ENCODE measurements at places on chromosomes 13 and 19.

GRCh38 chr13:82088781-82089180, 1747.9 kb upstream of the SPRY2 start:
- no peak for DNase-seq

- no peak for DNase-seq
Observed at GRCh38 chr19:46202426-46202825, 27.1 kb upstream of the IGFL1 start.

GRCh38 chr19:4559569-4559968, at the start of gene SEMA6B:
Gene SEMA6B, minus strand, starts transcription at chr19:4559684. Its CDS starts 1,227 bp downstream, at chr19:4558457.
- no peak for DNase-seq

DNA sequence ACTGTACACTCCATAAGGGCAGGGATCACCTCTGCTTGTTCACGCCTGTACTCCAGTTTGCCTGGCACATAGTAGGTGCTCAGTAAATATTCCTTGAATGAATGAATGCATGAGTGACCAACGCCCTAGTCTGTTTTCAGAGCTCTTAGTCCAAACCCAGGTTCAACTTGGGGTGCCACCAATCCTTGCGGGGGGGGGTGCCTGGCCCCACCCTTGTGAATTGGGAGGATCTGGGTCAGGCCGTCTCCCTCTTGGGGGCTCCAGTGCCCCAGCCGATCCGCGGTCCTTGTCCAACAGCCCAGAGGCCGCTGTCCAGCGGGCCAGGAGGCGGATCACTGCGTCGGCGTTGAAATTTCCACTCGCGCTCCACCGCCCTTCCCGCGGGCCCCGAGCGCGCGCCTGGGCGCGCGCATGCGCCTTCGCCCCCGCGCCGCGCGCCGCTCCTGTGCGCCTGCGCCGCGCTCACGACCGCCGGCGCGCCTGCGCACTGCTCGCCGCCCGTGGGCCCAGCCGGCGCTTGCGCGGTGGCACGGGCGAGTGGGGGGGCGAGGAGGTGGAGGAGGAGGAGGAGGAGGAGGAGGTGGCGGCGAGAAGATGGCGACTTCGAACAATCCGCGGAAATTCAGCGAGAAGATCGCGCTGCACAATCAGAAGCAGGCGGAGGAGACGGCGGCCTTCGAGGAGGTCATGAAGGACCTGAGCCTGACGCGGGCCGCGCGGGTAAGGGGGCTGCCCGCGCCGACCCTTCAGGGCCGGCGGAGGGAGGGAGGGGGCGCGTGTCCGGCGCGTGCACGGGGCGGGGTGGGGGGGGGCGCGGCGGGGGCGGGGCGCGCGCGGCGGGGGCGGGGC, at the start of gene CRTC1:
TSS of gene CRTC1 (plus strand) at position 572 of the 849 bp plus-strand sequence. CDS start at position 595, 23 bp downstream.
- peak; percentile 82 for DNase-seq

GRCh38 chr13:94121686-94122085, 357.8 kb downstream of the DCT start:
- no peak for DNase-seq

DNA sequence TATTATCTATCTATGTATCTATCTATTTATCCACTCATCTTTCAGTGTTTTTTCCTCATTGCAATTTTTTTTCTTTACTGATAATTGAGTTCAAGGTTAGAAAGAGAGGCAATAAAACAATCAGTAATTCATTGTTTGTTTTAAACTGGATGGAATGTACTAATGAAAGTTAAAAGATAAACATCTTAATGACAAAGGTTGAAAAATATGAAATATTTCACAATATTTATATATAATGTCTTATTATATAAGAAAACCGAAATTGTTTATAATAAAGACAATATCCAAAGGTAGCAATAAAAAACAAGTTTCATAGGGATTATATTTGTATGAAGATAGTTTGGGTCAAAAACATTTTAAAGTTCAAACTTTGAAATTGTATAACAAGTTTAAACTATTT, 1015.5 kb upstream of the MIR17HG start:
- no peak for DNase-seq

GRCh38 chr13:39411511-39411910, 191.5 kb downstream of the LHFPL6 start:
- no peak for DNase-seq

GRCh38 chr13:53778937-53779336, 750.3 kb downstream of the OLFM4 start:
- no peak for DNase-seq

DNA sequence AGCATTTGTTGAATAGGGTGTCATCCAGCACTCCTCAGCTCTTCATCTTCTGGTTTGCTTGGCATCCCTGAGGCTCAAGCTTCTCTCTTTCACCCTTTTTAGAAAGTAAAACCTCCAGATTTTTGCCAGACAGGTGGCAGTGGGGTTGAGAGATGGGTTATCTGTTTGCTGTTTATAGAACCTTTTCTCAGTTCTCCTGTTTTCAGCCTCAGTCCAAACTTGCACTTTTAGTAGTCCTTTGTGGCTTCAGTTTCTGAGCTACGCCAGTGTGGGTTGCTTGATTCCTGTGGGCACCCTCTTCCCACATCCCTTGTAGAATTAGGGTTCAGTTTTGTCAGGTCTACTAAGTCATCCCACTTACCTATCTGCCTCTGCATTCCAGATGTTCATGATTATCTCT, 147.9 kb downstream of the PAN3 start:
- no peak for DNase-seq

- DNase-seq = no peak
Observed at GRCh38 chr13:52405767-52406494, at the start of gene THSD1. Gene THSD1, minus strand, starts transcription at chr13:52406172. Its CDS starts 3,572 bp downstream, at chr13:52402600.

GRCh38 chr13:48733739-48734335, 80.1 kb downstream of the CYSLTR2 start:
- DNase-seq = no peak

DNA sequence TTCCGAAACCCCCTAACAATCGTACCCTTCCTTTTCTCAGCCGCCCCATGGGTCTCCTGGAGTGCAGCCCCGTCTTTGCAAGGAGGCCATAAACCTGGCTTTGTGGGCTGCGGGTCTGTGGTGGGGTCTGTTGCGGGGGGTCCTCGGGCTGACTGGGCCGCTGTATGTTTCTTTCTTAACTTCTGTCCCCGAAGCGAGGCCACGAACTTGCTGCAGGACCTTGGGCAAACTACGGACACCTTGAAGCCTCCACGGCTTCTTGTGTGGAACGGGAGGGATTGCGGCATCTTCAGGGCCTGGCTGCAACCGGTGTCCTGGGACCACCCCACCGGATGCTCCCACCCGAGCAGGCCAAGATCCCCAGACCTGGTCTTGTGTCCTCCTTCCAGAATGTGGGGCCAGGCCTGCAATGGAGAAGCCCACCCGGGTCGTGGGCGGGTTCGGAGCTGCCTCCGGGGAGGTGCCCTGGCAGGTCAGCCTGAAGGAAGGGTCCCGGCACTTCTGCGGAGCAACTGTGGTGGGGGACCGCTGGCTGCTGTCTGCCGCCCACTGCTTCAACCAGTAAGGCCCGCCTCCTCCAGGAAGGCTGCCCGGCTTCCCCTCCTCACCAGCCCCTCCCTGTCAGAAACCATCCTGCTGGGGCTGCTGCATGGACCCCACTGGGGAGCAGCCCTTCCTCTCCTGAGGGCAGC, 12.0 kb downstream of the TIMM13 start:
- no peak for DNase-seq

- no peak for DNase-seq
Observed at GRCh38 chr19:1093811-1094553, 1.2 kb downstream of the POLR2E start.

DNA sequence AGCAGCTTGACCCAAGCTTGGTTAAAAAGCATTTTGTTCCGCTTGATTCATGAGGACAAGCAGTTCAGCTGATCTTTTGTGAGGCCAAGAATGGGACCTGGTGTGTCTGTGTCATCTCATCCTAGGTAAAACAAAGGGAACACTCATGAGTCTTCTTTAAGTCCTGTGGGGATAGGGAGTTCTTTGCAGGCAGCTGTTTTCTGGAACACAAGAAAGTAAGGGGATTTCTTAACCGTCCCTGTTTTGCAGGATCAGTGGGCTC, 134.5 kb upstream of the TMTC4 start:
- no peak for DNase-seq

- DNase-seq = no peak
Observed at GRCh38 chr19:46995492-46995891, 24.1 kb upstream of the NPAS1 start.

- no peak for DNase-seq
Observed at GRCh38 chr13:32316028-32316339, 676 bp downstream of the BRCA2 start.

- DNase-seq = no peak
Observed at GRCh38 chr19:19775891-19776205, 42.9 kb upstream of the ZNF14 start.

DNA sequence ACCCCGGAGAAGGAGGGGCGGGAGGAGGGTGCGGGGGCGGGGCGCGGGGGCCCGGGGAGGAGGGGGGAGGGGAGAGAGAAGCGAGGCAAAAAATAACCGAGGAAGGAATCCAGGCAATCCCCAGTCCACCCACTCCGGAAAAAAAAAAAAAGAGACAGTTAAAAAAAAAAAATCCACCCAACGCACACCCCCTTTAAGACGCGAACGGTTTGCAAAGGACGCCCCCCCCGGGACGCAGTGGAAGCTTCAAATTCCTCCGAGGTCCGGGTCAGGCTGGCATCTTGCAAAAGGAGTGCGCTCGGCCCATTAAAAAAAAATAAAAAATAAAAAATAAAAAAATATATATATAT, at the start of gene CACNA1A:
TSS of gene CACNA1A (minus strand) at position 9 of the 350 bp plus-strand sequence. CDS start 255 bp downstream, outside the sequence.
- no peak for DNase-seq

GRCh38 chr19:35037716-35038622, 3.6 kb upstream of the HPN start:
- DNase-seq = peak; percentile 55

DNA sequence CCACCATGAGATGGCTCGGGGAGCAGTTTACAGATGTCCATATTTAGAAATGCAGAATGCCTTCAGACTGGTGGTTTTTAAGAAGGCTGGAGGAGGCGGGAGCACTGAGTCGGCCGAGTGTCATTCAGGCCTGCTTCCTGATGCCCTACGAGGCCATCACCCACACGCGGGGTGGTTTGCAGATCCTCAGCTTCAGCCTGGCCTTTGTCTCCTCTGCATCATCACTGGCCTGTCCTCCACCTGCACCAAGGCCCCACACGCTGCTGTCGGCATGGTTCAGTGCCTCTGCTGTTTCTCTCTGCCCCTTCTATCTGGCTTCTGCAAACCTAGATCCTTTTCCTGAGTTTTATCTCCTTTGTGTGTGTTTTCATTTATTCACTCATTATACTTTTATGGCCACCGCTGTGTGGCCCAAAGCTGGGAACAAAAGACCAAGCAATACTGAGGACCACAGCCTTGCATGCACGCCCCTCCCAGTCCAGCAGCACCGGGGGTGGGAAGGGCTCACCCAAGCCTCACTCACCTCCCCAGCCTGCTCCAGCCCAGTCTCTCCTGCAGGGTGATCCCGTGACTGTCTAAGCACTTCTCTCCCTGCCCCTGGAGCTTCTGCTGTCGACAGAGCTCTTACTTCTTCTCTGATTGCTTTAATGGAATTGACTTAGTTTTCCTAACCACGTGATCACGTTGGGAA, 240.8 kb downstream of the TEX29 start:
- DNase-seq = no peak

- DNase-seq = no peak
Observed at GRCh38 chr19:19169236-19170052, 619 bp downstream of the MEF2B start.

GRCh38 chr13:26411206-26411605, 146.3 kb upstream of the WASF3 start:
- DNase-seq = no peak

DNA sequence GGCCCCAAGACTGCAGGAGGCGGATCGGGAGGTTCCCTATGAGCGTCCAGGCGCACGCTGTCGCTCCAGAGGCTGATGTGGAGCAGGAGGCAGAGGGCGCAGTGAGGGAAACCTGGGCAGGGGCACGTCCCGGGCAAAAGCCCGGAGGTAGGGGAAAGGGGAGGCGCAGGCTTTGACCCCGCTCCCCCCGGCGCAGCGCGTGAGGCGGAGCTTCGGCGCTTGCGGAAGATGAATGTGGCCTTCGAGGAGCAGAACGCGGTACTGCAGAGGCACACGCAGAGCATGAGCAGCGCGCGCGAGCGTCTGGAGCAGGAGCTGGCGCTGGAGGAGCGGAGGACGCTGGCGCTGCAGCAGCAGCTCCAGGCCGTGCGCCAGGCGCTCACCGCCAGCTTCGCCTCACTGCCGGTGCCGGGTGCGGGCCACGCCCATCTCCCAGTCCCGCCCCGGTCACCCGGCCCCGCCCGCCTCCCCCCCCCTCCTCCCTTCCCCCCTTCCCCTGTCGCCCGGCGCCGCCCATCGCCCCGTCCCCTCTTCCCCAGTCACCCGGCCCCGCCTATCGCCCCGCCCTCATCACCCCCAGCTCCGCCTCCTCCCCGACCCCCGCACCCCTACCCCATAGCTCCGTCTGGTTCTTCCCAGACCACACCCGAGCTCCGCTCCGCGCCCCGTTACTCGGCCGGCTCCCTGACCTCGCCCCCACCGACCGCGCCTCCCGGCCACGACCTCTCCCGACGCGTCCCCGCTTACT, 4.1 kb downstream of the HMG20B start:
- no peak for DNase-seq

DNA sequence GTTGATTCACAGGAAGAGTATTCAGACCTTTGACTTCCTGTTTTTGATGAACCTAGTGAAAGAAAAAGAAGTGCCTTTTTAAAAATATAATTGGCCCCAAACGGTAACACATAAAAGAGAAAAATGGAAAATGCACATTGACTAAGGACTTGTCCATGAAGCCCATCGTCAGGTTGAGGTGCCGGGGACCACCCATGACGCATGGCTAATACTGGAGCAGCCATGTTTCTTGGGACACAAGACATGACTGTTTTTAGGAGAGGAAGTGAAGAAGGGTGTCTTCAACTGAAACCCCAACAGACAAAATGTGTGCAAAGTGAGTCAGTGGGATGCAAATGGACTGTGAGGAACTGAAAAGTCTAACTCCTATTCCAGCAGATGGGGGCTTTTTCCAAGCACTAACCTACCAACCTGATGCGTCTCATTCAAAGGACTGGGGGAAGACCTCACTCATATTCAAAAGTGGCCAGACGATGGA, 459.4 kb downstream of the FOXO1 start:
- DNase-seq = no peak

DNA sequence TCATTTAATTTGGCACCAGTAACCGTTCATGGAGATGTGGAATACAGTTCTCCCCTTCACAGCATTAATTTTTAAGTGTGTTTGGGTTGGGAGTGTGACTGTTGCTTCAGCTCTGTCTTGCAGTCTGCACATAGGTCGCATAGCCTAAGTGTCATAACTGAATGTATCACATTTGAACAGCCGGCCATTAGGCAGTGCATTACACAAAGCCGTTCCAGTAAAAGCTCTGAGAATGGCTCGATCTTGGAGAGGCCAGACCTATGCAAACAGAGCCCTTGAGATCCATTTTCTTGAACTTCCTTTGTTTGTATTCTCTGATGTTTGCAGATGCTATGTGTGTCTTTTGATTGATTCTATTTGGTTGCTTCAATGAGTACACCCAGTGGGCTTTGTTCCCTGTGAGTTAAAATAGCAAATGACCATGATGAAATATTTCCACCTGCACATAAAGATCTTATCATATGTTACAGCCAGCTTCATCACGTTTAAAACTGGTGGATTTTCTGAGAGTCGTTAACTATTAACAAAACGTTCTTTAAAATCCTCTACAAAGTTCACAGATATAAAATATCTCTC, 1104.9 kb upstream of the SLC10A2 start:
- DNase-seq = no peak

GRCh38 chr13:41763782-41764181, 197.1 kb downstream of the VWA8 start:
- no peak for DNase-seq
